ENCODE measurements at places on chromosomes 12 and 14. TPM values are rescaled to one million over a fixed set of nuclear protein-coding genes. Genes with fewer than 3 reads are reported as not detected.

DNA sequence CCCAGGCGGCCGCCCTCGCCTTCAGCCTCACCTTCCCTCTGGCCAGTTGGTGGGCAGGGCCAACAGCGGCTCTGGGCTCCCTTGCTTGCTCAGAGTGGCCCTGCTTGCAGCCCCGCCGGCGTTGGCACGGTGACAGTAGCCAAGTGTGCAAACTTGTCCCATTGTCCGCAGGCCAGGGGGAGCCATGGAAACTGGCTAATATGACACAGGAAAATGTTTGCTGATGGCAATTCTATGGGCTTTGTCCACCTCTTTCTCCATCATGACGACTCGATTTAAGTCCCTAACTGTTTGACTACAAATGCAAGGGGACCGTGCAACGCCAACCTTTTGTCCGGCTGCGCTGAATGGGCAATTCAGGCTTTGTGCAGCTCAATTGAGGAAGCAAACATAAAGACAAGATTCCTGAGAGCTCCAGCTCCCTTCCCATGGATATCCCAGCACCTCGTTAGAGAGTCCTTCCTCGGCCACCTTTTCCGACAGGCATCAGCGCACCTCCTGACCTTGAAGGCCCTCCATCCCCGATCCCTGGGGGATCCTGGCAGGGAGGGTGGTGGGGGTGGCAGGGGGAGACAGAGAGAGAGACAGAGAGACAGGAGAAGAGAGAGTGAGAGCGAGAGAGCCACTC is 785 bp upstream of the FAM181A start:
- H3K4me3 ChIP-seq: no peak overlapping the region
- H3K4me1 ChIP-seq: no peaks in the 10 kb centered on the region
- no peaks in the 10 kb centered on the region for H3K27me3 ChIP-seq
- no peak for DNase-seq
- H3K27ac ChIP-seq: no peak overlapping the region

- no peak overlapping the region for H3K4me3 ChIP-seq
- H3K4me1 ChIP-seq: no peaks in the 10 kb centered on the region
- H3K27ac ChIP-seq: no peak overlapping the region
- no peak for DNase-seq
- H3K36me3 ChIP-seq: no peaks in the 10 kb centered on the region
Observed at GRCh38 chr12:93614917-93615596, 42.6 kb downstream of the SOCS2 start.

- DNase-seq: no peak
- H3K27me3 ChIP-seq: no peaks in the 10 kb centered on the region
- no peak overlapping the region for H3K27ac ChIP-seq
- no peaks in the 10 kb centered on the region for H3K4me1 ChIP-seq
Observed at GRCh38 chr12:52119398-52120254, 40.1 kb downstream of the SMIM41 start.

GRCh38 chr12:49470986-49471385 is 67.8 kb upstream of the KCNH3 start:
- no peak overlapping the region for H3K27ac ChIP-seq
- no peaks in the 10 kb centered on the region for H3K4me1 ChIP-seq
- no peaks in the 10 kb centered on the region for H3K27me3 ChIP-seq
- DNase-seq: no peak
- H3K4me3 ChIP-seq: no peak overlapping the region

- no peak overlapping the region for H3K4me3 ChIP-seq
- H3K27ac ChIP-seq: peak overlapping the region; percentile 5
- no peaks in the 10 kb centered on the region for H3K36me3 ChIP-seq
- H3K4me1 ChIP-seq: peaks cover 4% of the 10 kb centered on the region
- H3K27me3 ChIP-seq: no peaks in the 10 kb centered on the region
- peak; percentile 77 for DNase-seq
Observed at GRCh38 chr14:74917646-74918081, 5.4 kb downstream of the RPS6KL1 start.

GRCh38 chr14:104373855-104374717 is 205.5 kb upstream of the C14orf180 start:
- no peak for DNase-seq
- H3K4me1 ChIP-seq: no peaks in the 10 kb centered on the region
- H3K27ac ChIP-seq: no peak overlapping the region
- H3K27me3 ChIP-seq: no peaks in the 10 kb centered on the region
- H3K36me3 ChIP-seq: no peaks in the 10 kb centered on the region

DNA sequence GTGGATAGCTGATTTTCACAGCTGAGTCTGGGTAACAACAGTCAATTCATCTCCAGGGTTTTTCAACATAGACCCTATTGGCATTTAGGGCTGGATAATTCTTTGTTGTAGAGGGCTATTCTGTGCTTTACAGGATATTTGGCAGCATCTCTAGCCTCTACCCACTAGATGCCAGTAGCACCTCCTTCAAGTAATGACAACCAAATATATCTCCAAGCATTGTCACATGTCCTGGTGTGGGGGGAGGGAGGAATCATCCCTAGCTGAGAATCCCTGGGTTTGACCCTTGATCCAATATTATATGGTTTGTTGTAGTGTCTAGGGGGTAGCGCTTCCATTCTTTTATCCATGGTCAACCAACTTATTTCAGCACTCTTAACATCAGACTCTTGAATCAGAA is 157.2 kb downstream of the ANO4 start:
- no peaks in the 10 kb centered on the region for H3K4me1 ChIP-seq
- H3K27me3 ChIP-seq: no peaks in the 10 kb centered on the region
- no peak overlapping the region for H3K27ac ChIP-seq

DNA sequence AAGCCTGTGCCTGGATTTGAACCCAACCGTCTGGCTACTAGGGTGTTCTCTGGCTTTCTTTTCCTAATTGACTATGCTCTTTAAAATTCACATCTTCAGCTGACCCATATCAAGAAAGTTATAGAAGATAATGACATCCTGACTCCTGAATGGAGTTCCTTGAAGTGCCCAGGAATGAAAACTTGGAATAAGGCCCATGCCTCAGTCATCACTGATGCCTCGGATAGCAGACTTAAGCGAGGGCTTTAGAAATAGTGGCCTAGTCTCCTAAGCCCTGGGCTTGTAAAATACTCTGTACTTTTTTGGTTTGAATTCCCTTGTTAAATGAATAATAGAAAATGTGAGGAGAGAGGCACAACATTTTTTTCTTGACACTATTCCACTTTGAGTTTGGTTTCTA is 39.0 kb downstream of the CHST11 start:
- H3K27ac ChIP-seq: no peak overlapping the region
- no peaks in the 10 kb centered on the region for H3K27me3 ChIP-seq
- no peak for DNase-seq
- H3K4me3 ChIP-seq: no peak overlapping the region

GRCh38 chr14:70886421-70887206 is 20.6 kb upstream of the PCNX1 start:
- H3K4me3 ChIP-seq: no peak overlapping the region
- H3K4me1 ChIP-seq: no peaks in the 10 kb centered on the region
- DNase-seq: no peak
- no peak overlapping the region for H3K27ac ChIP-seq
- H3K27me3 ChIP-seq: no peaks in the 10 kb centered on the region

DNA sequence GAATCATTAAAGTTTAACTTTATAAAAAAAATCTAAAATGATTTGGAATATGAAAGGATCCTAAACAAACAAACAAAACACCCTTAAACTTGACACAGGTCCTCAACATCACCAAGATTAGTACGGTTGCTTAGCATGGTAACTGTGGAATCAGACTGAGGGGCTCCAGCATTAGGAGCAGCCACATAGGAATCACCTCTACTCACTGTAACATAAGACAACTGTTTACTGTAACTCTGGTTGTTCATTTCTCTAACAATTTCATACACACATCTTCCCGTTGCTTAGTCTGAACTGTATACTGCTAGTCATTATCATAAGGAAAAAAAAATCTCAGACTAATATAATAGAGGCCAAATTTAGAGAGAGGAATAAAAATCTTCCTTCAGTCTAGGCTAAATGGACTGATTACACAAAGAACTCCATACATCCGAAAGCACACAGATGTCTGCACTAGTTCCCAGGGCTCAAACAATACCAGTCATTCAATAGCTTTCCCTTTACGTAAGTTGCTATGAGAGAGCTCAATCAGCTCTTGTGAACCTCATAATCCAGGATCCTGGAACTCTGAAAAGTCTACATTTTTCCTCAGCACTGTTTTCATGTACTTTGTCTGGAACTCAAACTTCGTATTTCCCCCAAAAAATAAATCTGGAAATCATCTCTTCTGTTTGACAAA is 26.0 kb downstream of the LRP6 start:
- no peaks in the 10 kb centered on the region for H3K4me1 ChIP-seq
- no peak overlapping the region for H3K4me3 ChIP-seq
- no peak overlapping the region for H3K27ac ChIP-seq

DNA sequence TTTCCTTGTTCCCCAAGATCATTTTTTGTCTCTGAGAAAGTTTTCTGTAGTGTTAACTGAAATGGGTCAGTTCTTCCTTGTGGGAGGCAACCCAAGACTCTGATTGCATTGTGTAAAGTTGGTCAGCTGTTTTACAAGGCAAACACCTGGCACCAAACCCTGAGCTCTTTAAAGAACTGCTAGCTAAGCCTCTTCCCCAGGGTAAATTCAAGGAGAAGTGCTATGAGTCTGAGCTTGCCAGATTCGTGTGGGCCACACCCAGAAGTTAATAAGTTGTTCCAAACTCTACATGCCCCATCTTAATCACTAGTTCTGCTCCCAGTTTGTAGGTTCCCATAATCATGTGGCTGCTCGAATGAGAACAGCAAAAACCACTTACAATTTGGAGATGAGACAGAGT is 214.5 kb downstream of the BTG1 start:
- no peak overlapping the region for H3K27ac ChIP-seq
- H3K4me1 ChIP-seq: no peaks in the 10 kb centered on the region
- no peaks in the 10 kb centered on the region for H3K36me3 ChIP-seq

Gene PRKAG1
- total RNA-seq: 58.2 TPM

Gene LRRC10
- total RNA-seq: not detected

Gene KSR2
- total RNA-seq: not detected

Gene SYT10
- not detected for total RNA-seq

Gene TRIM9
- 2.0 TPM for total RNA-seq

Data from ovary (tissue), 10 donors.